ENCODE measurements at places on chromosomes 2 and 18. TPM values are rescaled to one million over a fixed set of nuclear protein-coding genes. Genes with fewer than 3 reads are reported as not detected.

The KYNU gene
- total RNA-seq, result not detected

The AQP12A gene
- total RNA-seq, result not detected

The KANSL1L gene
- total RNA-seq, result 56.9 TPM

DNA sequence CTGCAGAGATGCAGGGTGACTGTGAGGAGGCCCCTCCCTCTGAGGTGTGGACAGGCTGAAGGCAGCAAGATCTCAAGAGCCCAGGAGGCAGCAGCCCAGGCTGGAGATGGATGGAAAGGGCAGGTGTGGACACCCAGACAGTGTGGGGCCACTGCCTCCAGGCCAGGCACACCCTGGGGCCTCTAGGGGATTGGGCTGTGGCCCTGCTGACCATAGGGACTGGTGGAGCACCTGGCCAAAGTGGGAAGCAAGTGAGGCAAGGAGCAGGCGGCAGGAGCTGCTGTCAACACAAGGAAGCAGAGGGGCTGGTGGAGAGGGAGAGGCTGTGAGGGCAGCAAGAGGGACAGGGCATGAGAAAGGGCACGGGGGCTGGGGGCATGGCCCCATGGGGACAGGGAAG lies 10.8 kb downstream of the SNED1 start:
- DNase-seq, result no peak
- H3K4me3 ChIP-seq, result no peak overlapping the region
- H3K27ac ChIP-seq, result peak overlapping the region; percentile 81
- no peaks in the 10 kb centered on the region for H3K27me3 ChIP-seq

DNA sequence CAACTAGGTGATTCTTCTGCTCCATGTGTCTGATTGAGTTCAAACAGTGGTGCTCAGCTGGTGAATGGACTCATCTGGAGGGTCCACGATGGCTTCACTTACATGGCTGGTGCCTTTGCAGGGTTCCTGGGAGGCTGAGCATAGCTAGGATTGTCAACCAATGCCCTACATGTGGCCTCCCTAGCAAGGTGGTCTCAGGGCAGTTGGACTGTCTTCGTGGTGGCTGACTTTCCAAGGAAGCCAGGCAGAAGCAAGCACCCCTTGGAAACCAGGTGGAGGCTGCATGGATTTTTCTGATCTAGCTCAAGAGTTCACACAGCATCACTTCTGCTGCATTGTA lies 6.8 kb downstream of the IL1R2 start:
- no peaks in the 10 kb centered on the region for H3K4me1 ChIP-seq
- H3K27me3 ChIP-seq, result no peaks in the 10 kb centered on the region
- H3K36me3 ChIP-seq, result no peaks in the 10 kb centered on the region
- DNase-seq, result no peak

DNA sequence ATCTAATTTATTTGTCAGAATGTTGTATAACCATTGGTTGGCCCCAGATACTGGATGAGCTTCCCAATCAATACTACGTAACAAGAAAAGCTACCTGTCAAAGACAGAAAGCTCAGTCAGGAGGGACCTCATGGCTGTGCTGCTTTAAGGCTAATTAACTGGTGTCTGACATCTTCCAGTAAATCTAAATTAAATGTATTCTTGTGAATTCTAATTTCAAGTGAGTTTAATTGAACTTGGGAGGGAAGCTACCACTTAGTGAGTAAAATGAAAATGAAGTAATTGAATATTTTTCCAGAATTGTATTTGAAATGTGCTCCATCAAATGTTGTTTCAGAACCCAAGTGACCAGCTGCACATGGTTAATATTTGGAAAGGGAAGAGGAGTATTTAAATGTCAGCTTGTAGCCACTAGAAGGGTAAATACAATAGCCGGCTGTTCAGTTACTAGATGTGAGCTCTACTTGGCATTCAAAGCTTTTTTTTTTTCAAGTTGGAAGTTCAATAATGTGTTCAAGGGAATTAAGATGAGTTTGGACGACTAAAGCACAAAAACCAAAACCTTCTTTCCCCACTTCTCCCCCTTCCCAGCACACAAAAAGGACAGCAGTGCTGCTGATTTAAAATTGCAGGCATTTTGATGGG lies 62.0 kb downstream of the GPR39 start:
- no peak for DNase-seq
- no peaks in the 10 kb centered on the region for H3K4me1 ChIP-seq
- H3K36me3 ChIP-seq, result no peaks in the 10 kb centered on the region
- H3K27ac ChIP-seq, result no peak overlapping the region

- no peaks in the 10 kb centered on the region for H3K4me1 ChIP-seq
- H3K4me3 ChIP-seq, result no peak overlapping the region
- no peaks in the 10 kb centered on the region for H3K36me3 ChIP-seq
- H3K27me3 ChIP-seq, result no peaks in the 10 kb centered on the region
- peak; percentile 60 for DNase-seq
Measured at GRCh38 chr2:26018184-26019055, 15.5 kb upstream of the RAB10 start.

DNA sequence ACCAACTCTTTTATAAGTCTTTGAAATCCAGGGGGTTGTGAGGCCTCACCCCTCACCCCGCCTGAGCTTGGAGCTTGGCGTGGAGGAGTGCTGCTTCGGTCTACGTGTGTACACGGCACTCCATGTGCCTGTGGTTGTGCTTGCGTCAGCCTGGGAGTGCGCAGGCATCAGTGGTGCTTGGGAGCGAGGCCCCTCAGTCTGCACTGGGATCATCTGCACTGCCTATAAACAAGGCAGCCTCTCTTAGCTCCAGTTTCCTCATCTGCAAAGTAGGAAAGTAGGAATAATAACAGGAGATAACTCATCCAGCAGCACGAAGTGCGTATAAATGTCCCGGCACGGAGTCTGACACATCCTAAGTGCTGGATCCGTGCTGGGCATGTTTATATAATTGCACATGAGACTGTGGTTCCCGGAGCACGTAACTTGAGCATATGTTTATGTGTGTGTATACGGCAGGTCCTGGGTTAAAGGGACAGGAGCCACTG lies 1.2 kb downstream of the GYPC start:
- peak overlapping the region; percentile 61 for H3K4me3 ChIP-seq
- peak; percentile 61 for DNase-seq
- no peaks in the 10 kb centered on the region for H3K27me3 ChIP-seq
- H3K4me1 ChIP-seq, result peaks cover 13% of the 10 kb centered on the region

DNA sequence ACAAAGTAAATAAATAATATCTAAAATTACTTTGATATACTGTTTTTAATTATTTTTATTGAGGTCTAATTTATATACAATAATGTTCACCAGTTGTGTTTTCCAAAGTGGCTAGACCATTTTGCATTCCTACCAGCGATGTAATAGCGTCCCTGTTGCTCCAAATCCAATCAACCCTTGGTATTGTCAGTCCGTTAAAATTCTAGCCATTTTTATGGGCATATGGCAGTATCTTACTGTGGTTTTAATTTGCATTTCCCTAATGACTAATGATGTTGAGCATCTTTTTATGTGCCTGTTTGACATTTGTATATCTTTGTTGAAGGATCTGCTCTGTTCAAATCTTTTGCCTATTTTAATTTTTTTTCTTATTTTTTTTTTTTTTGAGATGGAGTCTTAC lies 185.0 kb downstream of the PRPF40A start:
- no peak overlapping the region for H3K27ac ChIP-seq
- no peaks in the 10 kb centered on the region for H3K36me3 ChIP-seq
- no peak for DNase-seq
- no peaks in the 10 kb centered on the region for H3K27me3 ChIP-seq

GRCh38 chr2:197801033-197801432 lies 3.4 kb upstream of the PLCL1 start:
- H3K4me3 ChIP-seq, result no peak overlapping the region
- no peaks in the 10 kb centered on the region for H3K36me3 ChIP-seq
- no peak for DNase-seq
- no peaks in the 10 kb centered on the region for H3K4me1 ChIP-seq
- H3K27ac ChIP-seq, result no peak overlapping the region

Measured in uterus (tissue), 4 donors.